Activated effector memory CD4-positive, alpha-beta T cell treated with anti-CD3 and anti-CD28 coated beads, Interleukin-2, amount 50 U/mL, for 16 hours (primary cell): ENCODE measurements at places on chromosomes 3 and 15.

- no peak for DNase-seq
Observed at GRCh38 chr3:169041677-169042171, 621.8 kb downstream of the MECOM start.

GRCh38 chr3:73070675-73071575 is 9.5 kb downstream of the EBLN2 start:
- DNase-seq, result no peak

DNA sequence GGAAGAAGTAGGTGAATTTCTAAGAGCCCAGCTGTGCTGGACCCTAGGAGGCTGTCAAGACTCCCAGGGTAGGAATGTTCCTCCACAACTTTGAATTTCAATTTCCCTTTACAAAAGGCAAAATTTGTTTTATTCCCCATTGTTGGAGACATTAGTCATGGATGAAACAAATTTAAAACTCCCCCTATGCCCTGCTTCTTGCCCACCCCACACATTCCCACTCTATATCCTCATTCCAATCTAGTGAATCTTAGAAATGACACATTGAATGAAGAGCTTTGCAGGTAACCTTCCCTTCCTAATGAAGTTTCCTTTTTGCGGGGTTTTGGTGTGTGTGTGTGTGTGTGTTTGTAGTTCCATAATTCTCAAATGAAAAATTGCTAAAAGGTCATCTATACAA is 72.6 kb downstream of the CCNL1 start:
- DNase-seq, result no peak

DNA sequence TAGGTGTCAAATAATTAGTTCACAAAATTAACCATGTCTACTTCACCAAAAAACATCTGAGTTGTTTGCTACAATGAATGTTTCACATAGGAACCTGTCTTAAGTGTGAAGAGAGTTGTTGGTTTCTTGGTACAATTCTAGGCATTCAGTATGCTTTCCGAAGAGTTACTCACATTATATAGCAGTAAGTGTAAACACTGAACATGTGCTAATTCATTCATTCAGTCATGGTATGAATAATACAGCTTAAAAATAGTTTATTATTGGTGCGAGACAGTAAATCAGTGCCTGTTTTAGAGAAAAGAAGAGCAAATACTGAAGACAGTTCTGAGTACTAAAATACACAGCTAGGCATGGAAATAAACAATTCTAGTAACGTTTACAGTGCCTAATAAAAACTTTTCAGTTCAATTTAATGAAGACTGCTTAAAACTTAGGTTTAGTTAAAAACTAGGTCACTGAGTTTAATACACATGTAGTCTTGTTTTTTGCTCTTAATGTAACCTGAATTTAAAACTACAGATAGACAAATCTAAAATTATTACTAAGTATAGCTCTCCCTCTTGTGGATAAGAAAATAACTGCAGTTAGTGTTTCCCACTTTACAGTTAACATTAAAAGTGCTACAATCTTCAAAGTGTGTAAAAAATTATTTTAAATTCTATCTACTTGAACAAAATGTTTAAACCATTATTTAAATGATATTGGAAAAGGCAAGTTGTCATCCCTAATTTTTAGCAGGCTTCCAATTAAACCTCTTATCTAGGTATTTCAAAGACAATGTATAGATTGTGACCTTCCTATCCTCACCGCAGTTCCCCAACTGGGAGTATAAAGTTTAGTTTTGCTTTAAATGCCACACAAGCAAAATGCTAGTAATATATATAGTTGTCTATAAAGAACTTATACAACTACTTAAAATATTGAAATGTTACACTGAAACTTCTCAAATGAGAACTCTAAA is 20.1 kb upstream of the ZCWPW2 start:
- DNase-seq, result no peak

DNA sequence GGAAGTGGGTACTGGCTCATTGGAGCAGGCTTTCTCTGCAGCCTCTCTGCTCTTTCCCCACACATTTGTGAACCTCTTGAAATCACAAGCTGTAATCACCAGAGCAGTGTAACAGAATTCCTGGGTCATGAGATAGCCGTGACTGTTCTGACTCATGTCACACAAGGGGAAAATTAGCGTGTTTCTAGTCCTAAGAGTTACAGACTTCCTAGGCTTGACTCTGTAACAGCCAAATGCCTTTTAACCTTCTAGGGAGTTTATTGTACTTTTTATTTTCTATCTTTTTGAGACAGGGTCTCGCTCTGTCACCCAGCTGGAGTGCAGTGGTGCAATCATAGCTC is 54.7 kb upstream of the TRAK1 start:
- no peak for DNase-seq

DNA sequence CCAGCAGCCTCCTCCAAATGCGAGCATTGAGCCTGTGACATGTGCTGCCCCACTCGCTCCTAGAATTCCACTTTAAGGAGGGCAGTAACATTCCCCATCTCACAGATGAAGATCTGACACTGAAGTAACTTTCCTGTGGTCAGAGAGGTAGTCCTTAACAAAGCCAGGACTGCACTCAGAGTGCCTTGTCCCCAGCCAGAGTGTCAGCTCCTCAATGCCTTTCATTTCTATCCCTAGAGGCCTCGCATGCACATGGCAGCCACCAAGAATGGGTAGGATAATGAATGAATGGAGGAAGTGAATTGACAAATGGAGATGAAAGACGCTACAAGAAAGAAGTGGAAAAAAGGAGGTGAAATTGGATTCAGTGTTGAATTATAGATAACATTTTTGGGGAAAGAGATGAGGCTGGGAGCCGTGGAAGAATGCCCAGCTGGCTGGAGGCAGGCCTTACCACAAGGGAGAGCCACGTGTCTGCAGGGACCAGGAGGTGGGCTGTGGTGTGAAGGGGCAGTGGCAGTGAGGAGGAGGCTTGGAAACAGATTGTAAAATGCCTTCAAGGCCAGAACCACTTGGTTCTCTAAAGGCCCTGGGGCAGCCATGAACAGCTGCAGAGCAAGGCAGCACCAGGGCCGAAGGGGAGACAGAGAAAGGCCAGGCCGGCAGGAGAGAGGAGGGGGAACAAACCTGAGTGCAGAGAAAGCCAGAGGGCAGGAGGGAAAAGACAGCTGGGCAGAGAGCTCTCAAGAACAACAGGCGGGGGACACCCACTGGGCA is 10.4 kb downstream of the CFAP92 start:
- DNase-seq, result no peak

DNA sequence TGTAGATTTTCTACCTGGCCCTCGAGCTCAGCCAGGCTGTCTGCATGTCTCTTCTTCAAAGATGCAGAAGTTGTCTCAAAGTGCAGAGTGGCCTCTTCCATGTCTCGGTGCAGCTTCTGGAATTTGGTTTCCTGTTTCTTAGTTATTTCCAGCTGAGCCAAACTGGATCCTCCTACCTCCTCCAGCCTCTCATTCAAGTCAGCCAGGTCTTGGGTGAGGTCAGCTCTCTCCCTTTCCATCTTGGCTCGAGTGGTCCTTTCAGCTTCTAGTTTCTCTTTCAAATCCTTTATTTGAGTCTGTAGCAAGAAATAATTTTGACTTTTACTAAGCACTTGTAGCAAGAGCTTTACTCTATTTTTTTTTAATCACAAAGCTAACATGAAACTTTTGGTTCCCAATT is 81.8 kb downstream of the MYH15 start:
- DNase-seq, result no peak
